ENCODE measurements at places on chromosomes 3 and 15. TPM values are rescaled to one million over a fixed set of nuclear protein-coding genes. Genes with fewer than 3 reads are reported as not detected.

Gene SERPINI2
- not detected for total RNA-seq

Gene PLA2G4F
- total RNA-seq: not detected

Gene PPP1R14D
- not detected for total RNA-seq

Gene CYP11A1
- total RNA-seq: not detected

- no peak for DNase-seq
Observed at GRCh38 chr3:72655723-72656122, 192.5 kb downstream of the SHQ1 start.

- no peak for DNase-seq
Observed at GRCh38 chr3:189683546-189684255, 52.5 kb downstream of the TP63 start.

Gene TTC21A
- 1.4 TPM for total RNA-seq

DNA sequence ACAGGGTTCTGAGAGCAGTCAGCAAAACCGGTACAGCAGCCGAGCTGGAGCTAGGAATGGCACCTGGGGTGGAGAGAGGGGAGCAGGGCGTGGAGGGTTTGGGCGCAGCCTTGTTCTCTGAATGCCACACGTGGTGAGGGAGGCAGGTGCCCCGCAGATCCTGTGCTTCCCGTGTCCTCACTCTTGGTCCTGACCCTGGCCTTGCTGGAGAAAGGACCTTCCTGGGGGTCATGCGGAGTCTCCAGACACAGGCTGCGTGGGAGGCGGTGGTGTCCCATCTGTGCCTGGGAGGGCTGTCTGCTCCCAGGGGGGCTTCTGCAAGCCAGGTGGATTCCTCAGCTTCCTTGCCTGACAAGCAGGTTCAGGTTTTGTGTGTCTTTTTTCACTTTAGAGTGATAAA is 244.7 kb upstream of the LYSMD4 start:
- DNase-seq: no peak

GRCh38 chr3:104165866-104166265 is 1200.8 kb upstream of the ALCAM start:
- no peak for DNase-seq

GRCh38 chr3:112604536-112604935 is 36.4 kb downstream of the CCDC80 start:
- DNase-seq: no peak

DNA sequence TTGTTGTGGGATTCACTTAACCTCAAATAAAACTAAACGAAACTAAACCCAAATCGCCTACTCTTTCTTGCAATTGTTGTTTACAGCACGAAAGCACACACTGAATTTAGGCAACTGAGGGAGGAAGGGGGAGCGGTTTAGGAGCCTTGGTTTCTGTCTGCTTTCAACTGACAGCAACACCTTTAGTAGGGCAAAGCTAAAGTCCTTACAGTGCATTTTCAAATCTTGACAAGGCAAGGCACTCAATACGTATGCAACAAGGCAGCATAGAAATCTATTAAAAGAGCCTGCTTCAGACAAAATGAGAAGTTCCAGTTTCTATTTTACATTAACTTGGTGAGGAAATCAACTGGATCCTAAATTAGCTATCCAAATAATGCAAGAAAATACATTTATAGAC is 174.6 kb downstream of the CHST2 start:
- no peak for DNase-seq

DNA sequence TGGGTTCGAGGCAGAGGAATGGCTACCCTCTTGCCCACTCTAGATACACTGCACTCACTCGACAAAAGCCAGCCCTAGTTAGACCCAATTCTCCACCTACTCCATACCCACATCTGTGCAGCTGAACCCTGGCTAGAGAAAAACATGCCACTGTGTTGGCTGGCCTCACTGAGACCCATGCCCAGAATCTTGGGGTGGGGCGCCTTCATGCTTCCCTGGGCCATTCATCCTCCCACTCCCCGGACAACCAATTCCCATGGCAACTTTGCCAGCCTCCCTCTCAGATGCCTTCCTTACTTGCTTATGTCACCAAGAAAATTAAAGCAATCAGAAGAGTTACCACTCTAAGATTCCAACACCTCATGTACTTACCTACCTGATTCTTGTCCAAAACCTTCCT is 9.2 kb upstream of the LIMD1 start:
- DNase-seq: no peak

GRCh38 chr3:71776538-71776937 is 8.4 kb downstream of the PROK2 start:
- no peak for DNase-seq

GRCh38 chr15:56734013-56734635 is 815 bp upstream of the ZNF280D start:
- DNase-seq: no peak

DNA sequence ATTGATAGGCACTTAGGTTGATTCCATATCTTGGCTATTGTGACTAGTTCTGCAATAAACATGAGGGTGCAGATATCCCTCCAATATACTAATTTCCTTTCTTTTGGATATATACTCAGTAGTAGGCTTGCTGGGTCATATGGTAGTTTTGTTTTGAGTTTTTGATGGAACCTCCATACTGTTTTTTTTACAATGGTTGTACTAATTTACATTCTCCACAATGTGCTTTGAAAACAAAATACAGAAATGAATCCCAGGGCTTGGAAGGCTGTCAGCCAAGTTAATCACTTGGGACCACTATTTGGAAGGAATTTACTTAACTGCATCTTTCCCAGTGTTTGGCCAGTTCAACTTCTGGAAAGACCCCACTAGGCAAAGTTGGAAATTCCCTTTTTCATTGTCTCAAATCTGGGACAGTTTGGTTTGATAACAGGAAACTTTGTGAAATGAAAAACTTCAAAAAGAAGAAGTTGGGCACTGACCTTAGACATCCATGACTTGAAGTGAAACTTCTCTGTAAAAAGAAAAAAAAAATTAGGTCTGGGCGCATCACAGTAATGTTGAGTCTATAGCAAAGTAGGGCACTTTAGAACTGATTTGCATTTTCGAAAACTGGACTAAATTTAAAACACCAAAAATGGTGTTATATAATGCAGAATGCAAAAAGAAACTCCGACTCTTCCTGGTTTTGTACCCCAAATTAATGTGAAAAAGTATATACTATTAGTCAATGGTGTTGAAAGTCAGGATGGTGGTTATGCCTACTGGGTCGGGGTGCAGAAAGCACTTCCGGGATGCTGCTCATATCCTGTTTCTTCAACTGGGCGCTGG is 6.0 kb downstream of the CTSH start:
- no peak for DNase-seq

Gene PIERCE2
- 0.86 TPM for total RNA-seq

Measured in A673 (cell line).